ENCODE measurements at places on chromosomes 1 and 21.
A peak's percentile ranks its signal among the peaks of the same experiment; 100 is the strongest.

- no peak for DNase-seq
Measured at GRCh38 chr1:244444854-244445253, 6.9 kb downstream of the ADSS2 start.

DNA sequence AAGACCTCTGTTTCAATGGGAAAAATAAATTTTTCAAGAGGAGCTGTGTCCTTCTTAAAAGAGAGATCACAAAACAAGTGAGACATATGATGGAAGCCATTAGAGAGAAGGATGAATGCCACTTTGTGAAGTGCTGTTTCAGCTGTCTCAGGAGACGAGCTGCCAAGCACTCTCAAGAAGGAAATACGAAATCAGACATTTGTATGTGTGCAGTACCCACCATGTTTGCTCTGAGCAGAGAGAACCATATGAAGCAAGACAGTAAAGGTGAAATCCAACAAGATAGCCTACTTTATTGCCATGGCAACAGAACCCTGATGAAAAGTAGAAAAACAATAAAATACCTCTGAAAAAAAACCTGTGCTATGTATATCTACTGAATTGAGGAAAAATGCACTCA, 168.1 kb downstream of the AMY1C start:
- no peak for DNase-seq

DNA sequence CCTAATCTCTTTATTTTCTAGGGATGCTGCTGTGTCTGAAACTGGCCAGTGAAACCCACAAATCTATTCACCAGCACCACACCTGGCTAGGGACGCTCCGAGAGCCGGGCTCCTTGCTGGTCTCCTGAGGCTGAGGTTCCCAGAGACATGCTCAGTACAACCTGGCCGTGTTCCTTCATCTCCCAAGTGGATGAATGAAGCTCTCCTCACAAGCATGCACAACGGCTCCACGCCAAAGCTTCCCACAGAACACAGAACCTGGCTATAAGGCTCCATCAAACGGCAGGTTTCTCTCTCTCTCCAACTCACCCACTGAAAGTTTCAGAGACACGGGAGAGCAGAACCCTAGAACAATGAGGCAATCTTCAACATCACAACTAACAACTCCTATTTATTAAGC, 82.3 kb downstream of the TIAM1 start:
- no peak for DNase-seq

DNA sequence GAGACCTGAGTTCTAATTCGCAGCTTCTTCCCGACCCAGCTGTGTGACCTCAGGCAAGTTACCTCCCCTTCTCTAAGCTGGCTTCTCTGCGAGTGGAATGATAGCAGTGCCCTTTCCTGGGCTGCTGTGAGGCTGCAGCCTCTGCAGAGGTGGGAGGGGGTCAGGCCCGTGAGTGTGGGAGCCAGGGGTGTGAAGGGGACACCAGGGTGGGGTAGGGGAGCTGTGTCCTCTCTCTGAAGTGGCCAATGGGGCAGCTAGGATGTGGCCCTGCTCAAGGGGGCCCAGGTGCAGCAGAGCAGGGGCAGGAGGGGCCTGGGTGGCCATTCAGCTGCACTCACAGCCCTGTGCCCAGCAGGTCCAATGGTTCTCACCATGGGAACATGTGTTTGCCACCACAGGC, 24.5 kb downstream of the DMRTB1 start:
- no peak for DNase-seq

DNA sequence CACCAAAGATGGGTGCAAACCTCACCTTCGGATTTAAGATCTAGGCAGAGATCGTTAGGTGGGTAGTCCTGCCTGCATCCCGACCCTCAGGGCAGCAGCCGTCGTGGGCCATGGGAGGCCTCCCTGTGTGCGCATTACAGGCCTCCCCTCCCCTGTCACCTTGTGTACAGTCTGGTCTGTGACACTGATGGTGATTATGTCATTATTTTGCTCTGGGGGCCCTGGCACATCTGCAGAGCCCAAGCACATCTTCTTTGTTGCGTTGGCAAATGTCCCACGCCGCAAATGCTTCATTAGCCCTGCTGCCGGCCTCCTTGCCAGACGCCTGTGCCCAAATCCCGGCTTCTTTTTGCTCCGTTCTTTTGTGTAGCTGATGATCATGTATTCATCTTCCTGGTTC, 31.7 kb downstream of the PROX1 start:
- DNase-seq, result no peak

DNA sequence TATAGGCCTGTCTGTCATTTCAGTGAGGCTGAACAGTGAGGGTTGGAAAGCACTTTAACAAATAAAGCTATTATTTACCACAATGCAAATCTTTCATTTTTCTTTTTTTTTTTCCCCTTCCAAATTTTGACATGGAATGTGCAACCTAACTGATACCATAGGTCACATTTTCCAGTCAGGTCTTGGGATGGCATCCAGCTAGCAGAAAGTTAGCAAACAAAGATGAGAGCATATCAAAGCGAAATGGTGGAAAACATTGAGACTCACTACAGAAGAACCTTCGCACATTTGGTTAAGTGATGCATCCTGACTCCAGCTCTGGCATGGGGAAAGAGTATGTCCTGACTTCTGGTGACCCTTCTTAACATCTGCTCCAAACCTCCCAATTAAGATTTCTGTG, 105.1 kb upstream of the L1TD1 start:
- no peak for DNase-seq

DNA sequence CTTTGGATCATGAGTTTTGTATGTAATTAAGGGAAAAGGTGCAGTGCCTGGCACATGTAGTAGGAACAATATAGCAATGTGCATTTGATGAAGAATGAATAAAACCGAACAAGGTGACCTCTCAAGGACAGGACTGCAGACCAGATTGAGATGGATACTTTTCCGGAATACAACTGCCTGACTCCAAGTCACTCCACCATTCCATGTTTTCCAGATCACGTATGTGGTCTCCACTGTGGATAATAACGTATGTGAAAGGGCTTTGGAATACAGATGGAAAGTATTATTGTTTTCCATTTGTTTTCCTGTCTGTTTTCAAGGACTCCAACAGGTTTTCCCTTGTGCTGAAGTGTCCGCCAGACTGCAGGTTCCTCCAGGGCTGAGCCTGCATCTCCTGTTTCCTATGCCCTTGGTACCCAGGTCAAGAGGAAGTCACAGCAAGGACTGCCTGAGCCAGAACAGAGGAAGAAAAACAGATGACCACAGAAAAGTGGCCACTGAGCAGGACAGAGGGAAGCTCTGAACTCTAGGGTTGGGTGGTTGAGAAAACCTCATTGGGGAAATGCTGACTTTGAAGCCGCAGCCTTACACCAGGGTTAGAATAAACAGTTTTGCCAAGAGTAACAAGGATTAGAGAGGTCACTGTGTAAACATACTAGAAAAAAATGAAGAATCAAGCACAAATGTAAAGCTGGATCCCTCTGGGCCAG, 4.0 kb downstream of the CFAP45 start:
- DNase-seq, result no peak

GRCh38 chr1:20431176-20431460, 54.9 kb downstream of the CAMK2N1 start:
- DNase-seq, result no peak

DNA sequence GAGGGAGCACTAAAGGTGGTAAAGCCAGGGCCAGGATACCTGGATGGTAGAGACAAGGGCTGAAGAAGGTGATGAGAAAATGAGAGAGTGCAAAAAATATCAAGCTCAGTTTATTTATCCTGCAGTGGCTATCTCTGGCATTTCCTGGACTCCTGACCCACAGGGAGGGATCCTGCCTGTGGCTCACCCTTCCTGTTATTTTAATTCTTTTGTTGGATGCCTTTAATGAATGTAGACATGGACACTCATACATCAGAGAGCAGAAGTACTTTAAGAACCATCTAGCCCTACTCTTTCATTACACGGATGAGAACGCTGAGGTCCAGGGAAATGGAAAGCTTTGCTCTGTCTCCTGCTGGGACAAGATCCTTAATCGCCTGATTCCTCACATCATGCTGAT, 20.6 kb downstream of the JUN start:
- peak; percentile 89 for DNase-seq

- no peak for DNase-seq
Measured at GRCh38 chr21:41966872-41967621, 13.2 kb upstream of the C2CD2 start.

GRCh38 chr1:154609398-154610380, 1.7 kb upstream of the ADAR start:
- DNase-seq, result no peak

- DNase-seq, result peak; percentile 27
Measured at GRCh38 chr1:240094041-240094722, 2.5 kb downstream of the FMN2 start.

GRCh38 chr1:48164571-48164970, 57.9 kb upstream of the SLC5A9 start:
- DNase-seq, result no peak

DNA sequence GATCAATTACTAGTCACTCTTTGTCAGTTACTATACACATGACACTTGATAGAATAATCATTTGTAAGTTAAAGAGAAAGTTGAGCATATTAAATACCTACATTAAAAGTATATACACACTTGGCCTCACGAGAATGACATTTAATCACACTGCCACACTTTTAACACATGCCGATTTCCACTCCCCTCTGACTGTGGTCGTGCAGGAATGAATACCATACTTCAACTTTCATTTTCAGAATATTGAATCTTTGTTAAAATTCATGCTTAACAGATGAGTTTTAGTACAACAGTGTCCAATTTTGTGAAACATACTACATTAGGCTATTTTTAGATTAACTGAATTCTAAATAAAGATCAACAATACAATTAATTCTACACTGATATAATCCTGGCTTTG, 78.2 kb upstream of the SDC3 start:
- no peak for DNase-seq

GRCh38 chr21:33657124-33657820, 15.0 kb downstream of the ITSN1 start:
- DNase-seq, result no peak

All from astrocyte of the spinal cord (primary cell).